ENCODE measurements at places on chromosomes 12 and 14.

- peak; percentile 73 for DNase-seq
Measured at GRCh38 chr14:67987606-67988005, 168.0 kb downstream of the RAD51B start.

- DNase-seq, result no peak
Measured at GRCh38 chr14:92584220-92584619, 70.6 kb downstream of the RIN3 start.

- DNase-seq, result no peak
Measured at GRCh38 chr14:79742142-79742541, 469.2 kb downstream of the DIO2 start.

- DNase-seq, result no peak
Measured at GRCh38 chr12:19431407-19432308, 7.6 kb upstream of the AEBP2 start.

DNA sequence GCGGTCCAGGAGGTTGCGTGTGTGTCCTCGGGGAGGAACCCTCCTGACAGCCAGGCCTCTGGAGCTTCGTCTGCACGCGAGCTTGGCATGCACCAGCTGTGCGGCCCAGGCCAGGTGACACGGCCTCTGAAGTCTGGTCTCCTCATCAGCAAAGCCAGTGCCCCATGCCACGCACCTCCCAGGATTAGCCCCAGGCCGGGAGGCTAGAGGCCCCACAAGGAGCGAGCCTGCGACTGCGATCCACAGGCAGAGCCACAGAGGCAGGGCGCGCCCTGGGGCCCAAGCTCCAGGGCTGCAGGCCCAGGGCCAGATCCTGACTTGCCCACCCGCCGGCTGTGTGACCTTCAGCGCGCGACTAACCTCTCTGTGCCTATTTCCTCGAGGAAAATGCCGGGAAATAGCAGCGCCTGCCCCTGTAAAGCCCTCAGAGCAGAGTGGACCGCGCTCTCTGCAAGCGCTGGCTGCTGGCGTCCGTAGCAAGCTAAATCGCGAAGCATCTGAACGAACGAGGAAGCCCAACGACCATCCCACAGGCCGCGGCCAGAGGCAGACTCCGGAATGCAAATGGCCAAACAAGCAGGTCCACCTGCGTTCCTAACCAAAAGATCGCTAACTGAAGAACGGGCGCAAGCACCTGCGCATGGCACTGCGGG, 492 bp upstream of the BTBD6 start:
- DNase-seq, result no peak

GRCh38 chr12:83932011-83932410, 980.6 kb downstream of the SLC6A15 start:
- no peak for DNase-seq

GRCh38 chr12:131808744-131809371, 19.3 kb upstream of the MMP17 start:
- no peak for DNase-seq

GRCh38 chr14:93114713-93115068, 1.0 kb downstream of the ITPK1 start:
- no peak for DNase-seq

GRCh38 chr14:50008974-50009373, 107.4 kb downstream of the VCPKMT start:
- DNase-seq, result no peak

- DNase-seq, result no peak
Measured at GRCh38 chr12:40117818-40118217, 11.9 kb upstream of the SLC2A13 start.

DNA sequence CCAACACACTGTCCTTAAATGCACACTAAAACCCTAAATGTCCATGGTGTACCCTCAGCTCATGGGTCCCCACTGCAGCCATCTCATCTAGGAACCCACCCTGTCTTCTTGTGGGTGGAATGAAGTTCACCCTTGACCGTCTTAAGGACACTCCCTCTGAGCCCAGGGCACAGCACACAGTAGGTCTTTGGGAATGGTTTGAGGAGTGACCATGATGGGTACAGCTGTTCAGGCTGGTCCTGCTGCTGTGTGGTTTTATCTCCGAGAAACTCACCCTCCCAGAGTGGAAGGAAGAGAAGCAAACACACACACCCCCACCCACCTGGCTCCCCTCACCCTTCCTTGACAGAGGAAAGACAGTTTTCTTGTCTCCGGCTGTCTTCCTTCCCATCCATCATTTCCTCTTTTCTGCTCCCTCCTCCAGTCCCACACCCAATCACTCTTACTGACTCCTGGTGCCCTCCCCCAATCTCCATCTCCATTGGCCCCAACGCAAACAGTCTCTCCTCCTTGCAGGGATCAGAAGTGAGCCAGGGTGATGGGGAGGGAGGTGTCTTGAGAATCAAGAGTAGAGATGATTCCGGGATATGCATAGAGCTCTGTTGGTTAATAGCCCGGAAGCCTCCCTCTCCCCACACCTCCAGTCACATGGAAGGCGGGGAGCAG, 105.9 kb upstream of the LHX5 start:
- DNase-seq, result no peak

GRCh38 chr14:89910691-89911009, 43.9 kb downstream of the EFCAB11 start:
- no peak for DNase-seq

DNA sequence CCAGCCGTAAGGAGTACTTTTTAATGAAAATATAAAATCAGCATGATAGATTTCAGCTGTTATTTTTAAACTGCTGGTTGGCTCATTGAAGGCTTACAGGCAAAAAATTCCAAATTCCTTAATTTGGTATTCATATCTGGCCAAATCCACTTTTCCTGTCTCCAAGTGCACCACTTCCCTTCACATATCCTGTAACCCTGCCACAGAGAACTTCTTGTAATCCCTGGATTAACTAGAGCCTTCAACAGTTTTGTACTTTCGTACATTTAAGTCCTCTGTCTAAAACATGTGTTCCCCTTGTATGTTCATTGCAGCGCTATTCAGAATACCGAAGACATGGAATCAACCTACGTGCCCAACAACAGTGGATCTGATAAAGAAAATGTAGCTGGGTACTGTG, 9.6 kb downstream of the PUS7L start:
- DNase-seq, result no peak

- no peak for DNase-seq
Measured at GRCh38 chr12:44002607-44003006, 166.7 kb downstream of the TMEM117 start.

DNA sequence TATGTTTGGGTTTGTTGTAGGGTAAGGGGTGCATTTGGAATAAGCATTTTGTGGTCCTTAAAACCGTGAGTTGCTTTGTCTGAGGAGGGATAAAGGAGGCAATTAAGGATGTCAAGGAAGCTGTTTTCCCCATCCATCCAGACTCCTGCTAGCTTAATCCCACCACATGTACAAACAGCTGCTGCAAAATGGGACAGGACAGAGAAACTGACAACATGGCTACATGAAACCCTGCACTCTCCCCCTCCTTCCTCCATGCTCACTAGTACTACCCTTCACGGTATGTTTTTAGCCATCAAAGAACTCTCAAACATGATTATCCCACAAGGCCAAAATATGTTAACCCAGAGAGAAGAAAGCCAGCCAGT, 20.6 kb downstream of the ST8SIA1 start:
- no peak for DNase-seq

DNA sequence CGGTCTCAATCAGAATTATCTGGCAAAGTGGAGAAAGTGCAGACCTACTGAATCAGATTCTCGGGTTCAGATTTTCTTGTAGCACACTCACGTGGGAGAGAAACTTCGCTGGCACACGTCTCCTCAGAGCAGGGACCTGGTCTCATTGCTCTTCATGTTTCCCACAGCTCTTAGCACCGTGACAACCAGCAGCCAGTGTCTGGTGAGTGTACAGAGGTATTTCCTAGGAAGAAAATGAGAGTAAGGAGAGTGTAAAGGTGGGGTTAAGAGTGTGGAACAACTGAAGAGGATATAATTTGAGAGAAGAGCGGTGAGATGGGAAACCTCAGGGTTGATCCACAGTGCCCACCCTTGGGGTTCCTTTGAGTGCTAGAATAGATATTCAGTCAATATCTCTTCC, 89.2 kb downstream of the ARF6 start:
- DNase-seq, result no peak

- no peak for DNase-seq
Measured at GRCh38 chr12:67339530-67339929, 70.4 kb downstream of the CAND1 start.

DNA sequence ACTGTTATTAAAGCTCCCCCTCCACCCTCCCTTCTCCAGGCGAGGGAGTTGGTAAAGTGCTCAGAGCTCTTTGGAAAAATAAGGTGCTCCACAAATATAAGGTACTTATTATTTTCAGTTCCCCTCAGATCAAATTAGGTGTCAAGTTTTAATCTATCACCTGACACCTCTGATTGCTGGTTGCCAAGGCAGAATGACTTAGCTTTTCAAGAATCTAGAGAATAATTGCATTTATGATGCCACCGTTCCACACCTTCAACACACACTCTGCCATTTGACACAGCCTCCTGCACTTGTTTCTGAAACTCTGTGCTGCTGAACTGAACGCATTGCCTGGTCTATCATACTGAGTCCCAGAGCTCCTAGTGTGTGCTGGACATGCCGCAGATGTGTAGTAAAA, 128.6 kb downstream of the CRACR2A start:
- DNase-seq, result no peak

DNA sequence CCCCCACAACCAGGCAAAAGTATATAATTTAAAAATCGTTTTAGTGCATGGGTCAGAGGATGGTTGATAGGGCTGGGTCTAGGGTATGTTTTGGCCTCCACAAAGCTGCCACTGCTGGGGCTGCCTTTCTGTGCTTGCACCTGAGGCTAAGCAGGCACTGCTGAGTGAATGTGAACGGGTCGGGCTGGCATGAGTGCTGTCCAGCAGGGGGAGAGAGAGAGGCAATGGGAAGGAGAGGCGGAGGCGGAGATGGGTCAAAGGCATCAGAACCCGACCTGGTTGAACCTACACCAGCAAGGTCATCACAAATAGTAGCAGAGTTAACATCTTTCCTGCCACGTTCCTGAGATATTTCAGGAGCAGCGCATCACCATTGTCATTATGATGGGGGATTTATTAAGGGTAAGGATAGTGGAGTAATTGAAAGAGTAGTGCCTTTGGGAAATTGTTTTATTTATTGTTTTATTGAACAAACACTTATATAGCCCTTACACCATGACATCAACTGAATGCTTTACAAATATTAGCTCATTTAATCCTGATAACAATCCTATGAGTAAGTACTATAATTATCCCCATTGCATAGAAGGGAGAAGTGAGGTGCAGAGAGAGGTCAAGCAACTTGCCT, 5.8 kb upstream of the NRXN3 start:
- DNase-seq, result no peak

- no peak for DNase-seq
Measured at GRCh38 chr12:79302162-79302814, 388.5 kb downstream of the PAWR start.

- DNase-seq, result no peak
Measured at GRCh38 chr14:61433169-61433568, 111.8 kb downstream of the PRKCH start.

GRCh38 chr12:72178871-72179270, 93.3 kb upstream of the TRHDE start:
- DNase-seq, result no peak

- no peak for DNase-seq
Measured at GRCh38 chr14:65686761-65687160, 274.2 kb downstream of the FUT8 start.

DNA sequence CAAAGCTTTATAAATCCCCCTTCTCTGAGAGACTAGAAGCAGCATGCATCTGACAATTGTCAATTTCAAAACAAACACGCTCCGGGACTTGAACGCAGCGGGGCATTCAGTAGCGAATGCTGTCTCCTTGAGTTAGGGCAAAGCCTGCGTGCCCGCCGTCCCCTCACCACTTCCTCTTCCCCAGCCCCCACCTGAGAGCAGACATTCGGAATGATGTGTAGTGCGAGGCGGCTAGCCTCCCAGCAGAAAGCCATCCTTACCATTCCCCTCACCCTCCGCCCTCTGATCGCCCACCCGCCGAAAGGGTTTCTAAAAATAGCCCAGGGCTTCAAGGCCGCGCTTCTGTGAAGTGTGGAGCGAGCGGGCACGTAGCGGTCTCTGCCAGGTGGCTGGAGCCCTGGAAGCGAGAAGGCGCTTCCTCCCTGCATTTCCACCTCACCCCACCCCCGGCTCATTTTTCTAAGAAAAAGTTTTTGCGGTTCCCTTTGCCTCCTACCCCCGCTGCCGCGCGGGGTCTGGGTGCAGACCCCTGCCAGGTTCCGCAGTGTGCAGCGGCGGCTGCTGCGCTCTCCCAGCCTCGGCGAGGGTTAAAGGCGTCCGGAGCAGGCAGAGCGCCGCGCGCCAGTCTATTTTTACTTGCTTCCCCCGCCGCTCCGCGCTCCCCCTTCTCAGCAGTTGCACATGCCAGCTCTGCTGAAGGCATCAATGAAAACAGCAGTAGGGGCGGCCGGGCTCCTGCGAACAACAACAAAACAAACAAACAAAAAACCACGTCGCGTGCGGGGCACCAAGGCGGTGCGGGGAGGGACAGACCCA, 2.2 kb downstream of the PRMT8 start:
- DNase-seq, result no peak

DNA sequence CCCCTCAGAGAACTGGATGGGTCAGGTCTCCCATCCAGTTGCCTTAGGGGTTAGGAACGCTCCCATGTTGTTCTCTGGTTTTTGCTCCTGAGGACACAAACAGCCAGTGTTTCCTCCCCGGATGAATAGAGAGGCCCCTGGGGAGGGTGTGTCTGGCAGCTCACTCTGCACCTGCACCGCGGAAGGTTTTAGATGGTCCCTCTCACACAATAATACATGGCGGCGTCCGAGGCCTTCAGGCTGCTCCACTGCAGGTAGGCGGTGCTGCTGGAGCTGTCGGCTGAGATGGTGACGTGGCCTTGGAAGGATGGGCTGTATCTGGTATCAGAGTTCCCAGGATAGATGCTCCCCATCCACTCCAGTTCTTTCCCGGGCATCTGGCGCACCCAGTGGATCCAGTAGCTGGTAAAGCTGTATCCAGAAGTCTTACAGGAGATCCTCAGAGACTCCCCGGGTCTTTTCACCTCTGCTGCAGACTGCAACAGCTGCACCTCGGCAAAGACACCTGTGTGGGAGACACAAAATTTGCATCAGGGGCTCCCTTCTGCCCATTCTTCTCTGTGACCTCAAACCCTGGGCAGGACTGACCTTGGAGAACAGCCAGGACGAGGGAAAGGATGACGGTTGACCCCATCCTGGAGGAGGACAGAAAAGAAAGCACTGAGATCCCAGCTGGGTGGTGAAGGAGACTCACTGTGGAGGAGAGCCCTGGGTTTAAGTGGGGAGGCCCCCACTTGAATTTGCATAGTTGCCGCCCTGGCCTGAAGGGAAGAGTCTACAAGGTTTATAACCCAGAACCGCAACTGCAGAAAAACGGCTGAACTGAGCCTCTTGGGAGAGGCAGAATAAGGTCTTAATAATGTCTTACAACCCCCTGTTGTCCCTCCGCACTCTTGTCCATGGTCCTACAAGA, 1324.8 kb downstream of the TMEM121 start:
- no peak for DNase-seq

DNA sequence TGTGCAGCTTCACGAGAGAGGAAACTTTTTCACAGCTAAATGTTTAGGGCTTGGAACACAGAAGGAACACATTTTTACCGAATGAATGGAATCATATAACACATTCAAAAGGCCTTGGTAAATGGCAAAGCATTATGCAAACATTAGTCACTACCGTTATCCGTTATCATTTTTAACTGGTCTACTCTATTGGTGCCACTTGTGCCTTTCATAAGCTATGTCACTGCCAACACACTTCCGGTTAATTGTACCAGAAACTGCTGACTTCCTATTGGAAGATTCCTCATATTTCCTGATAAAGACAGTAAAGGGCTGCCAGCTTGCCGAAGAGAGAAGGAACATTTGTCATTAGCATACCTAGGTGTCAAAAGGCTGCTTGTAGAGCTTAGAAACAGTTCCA, 169.2 kb downstream of the APAF1 start:
- no peak for DNase-seq

GRCh38 chr12:46303039-46303666, 34.3 kb upstream of the SLC38A1 start:
- DNase-seq, result no peak

Data from right renal pelvis (tissue), 4 donors.